Suppressor macrophage (primary cell): ENCODE measurements at places on chromosomes 5 and 9.

DNA sequence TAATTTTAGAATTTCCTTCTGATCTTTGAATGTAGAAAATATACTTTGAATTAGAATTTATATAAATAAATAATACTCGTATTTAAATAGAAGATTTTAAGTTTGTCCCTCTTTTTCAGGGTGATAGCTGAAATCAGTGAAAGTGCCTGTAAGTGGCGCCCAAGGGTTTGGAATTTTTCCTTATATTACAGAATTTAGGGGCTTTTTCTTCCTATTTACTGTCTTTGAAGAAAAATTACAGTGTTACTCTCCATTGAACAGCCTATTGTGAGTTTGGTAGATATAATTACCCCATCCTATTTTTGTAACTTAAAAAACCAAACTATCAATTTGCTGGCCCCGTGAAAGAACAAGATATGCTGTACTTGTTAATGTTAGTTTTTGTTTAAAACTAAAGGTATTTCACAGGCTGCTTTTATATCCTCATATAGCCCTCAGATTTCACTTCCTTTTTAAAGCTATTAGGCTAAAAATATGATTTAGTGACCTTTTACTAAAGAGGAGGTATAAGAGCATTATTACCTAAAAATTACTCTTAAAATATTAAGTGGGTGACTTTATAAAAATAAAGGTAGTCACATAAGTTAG lies 3.2 kb downstream of the MAP3K1 start:
- DNase-seq = peak; percentile 51

GRCh38 chr9:125061391-125061790 lies 81.9 kb downstream of the SCAI start:
- DNase-seq = no peak

DNA sequence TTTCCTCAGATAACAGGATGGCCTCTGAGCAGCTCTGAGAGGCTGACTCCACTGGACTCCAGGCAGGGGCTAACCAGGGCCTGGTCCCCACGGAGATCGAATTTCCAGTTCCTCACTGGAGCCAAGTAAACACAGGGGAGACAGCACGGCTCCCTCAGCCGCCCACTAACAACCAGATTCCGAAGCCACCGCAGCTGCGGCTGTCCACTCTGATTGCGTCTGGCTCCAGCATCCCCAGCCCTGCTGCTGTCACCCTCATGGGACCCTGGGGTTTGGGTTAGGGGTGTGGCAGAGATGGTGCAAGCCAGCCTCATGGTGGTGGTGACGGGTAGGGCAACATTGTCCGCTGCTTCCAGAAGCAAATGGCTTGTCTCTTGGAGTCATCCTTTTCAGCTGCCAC lies 172.6 kb downstream of the RGS3 start:
- DNase-seq = no peak

DNA sequence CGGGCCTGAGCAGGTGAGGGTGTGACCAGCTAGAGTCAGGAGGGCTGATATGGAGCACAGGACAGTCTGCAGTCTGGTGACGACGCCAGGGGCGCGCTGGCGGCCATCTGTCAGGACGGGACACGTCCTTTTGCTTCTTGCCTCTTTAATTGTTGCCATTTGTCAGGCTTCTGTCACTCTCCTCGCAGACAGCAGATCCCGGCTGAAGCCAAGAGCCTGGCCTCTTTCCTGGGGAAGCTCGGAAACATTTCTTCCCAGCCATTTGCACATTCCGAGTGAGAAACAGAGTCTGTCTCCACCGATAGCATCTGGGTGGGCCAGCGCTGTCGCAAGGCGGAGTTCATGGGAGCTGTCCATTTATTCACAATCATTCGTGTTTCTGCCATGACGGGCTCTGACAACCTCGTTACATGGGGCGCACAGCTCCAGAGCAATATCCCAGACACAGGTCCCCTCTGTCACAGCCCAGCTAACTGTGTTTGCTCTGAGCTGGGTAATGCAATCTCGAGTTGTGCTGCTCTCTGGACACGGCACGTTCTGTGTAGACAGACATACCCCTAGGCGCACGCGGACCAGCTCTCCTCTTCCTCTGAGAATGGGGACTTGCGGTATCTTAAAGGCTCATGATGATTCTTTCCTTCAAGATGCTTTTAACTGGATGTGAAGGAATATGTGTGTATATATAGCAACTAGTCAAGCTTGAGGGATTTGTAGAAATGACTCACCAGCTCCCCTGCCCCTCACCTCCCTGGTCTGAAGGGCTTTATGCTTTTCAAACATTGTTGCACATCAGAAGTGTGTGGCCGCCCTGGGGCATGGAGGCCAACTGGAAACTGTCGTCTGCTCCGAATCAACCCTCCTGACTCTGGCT lies 105.3 kb upstream of the FCN2 start:
- DNase-seq = no peak

- peak; percentile 28 for DNase-seq
These were observed 88.5 kb downstream of the FAM174A start for GRCh38 chr5:100623719-100624118.

DNA sequence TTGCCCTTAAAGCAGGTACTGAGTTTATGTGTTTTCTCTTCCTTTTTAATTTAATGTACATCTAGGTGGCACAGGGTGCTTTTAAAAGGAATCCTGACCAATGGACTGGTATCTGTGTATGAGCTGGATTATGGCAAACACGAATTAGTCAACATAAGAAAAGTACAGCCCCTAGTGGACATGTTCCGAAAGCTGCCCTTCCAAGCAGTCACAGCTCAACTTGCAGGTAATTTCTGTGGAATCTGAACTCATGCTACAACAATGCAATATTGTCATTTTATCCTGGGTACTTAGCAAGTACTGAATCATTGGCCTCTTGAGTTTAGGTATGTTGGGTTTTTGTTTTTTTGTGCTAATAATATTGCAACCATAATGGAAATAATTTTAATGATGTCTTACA lies 14.4 kb upstream of the TMOD1 start:
- no peak for DNase-seq

- no peak for DNase-seq
These were observed 81.2 kb downstream of the COL27A1 start for GRCh38 chr9:114236391-114237138.

DNA sequence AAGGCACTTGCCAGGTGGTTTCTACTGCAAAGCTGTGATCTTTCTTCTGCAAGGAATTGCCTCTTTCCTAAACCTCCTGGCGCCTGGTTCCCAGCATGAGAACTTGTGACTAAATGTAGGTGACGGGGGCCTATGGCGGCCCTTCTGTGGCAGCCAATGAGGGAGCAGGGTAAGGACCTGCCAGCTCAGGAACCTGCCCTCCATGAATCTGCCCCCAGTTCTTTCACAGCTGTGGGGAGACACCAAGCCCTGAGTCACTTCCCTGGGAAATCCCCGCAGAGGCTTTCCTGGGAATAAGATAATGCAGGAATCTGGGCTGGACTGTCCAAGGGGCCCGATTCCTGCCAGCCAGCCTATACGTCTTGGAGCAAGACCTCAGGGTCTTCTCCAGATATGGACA lies 56.7 kb upstream of the CTNNA1 start:
- no peak for DNase-seq

- DNase-seq = no peak
These were observed 283.9 kb upstream of the TUT7 start for GRCh38 chr9:86638109-86638508.

- DNase-seq = peak; percentile 24
These were observed 193.5 kb downstream of the RGS3 start for GRCh38 chr9:113656771-113657670.

DNA sequence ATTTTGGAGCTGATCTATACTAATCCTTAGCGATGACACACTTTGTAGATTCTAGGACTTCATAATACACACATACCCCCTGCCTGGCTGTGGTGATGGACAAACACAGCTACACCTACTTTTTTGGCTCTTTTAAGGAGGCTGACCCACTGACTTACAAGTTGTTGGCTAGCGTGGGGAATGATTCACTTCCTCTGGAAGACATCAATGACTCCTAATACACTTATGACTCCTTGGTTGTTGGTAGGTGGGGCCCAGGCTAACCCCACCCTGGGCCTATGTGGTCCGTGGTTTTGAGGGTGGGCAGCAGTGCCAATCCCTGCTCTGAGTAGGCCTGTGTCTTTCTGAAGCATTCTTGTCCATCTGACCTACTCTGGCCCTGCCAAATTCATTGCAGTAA lies 144.4 kb downstream of the SLC12A2 start:
- no peak for DNase-seq

DNA sequence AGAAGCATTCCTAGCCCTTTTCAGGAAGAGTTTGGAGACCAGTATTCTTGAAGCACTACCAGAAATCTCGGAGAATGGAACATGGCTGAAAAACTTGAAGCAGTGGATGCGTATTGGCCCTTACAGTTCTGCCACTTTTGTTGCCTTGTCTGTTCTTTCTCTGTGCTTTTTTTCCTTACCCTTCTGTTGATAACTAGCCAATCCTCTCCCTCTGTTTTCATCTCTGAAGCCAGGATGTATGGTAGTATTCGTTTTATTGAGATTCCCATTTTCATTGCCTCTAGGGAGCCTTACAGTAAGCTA lies 564 bp upstream of the CCNH start:
- no peak for DNase-seq

DNA sequence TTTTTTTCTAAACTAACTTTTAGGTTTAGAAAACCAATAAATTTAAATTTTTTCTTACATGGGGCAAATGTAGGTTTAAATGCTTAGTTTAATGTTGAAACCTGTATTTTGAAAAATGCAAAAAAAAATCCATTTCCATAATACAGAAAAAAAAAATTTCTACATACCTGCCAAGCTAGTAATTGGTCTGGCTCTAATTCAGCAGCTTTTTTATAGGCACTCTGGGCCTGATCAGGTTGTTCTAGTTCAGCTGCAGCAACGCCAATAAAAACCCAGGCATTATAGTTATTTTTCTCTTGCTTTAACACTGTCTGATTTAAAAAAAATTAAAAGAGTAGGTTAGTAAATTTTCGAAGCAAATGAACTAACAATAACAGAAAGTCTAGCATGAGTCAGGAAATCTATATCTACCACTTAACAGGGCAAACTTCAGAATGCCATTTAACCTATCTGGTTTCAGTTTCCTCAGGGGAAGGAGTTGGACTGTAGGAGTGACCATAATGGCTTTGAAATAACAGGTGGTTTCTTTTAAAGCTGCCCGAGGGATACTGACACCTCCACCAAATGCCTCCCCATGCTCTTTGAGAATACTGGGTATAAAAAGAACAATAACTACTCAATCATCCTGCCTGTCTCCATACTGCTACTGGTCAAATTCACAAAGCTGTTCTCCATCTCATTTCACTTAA lies 11.6 kb downstream of the SKIC3 start:
- no peak for DNase-seq

DNA sequence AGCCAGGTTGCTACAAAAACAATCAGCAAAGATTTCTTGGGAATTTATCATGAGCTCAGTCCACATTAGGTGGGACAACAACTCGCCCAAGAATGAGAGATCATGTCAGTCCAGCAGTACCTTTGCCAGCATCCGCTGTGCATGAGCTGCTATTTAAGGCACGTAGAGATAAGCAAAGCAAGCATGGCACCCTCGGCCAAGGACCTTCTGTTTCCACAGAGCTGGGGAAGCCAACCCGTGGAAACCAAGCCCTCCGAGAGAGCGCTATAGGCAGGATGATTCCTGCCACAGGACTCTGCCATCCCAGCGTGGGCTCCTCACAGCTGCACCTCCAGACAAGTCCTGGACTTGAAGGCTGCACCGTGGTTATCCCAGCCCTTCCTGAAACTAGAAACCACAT lies 189.5 kb upstream of the PPP1R26 start:
- no peak for DNase-seq

DNA sequence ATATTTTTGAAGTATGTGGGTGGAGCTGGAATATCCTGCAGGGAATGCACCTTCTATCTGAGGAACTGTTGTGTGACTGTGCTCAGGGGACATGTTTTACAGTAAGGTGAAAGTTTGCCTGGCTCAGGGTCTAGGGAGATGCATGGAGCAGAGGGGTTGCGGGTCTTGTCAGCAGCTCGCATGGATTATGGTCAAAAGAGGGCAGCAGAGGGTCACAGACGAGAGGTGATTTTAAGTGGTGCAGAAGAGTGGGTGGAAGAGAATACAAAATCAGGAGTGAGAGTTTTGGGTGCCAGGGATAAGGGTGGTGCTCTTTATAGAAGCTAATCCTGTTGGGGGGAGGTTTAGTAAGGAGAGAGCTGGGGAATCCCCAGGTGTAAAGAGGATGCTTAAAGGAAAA lies 53.5 kb upstream of the GRIN3A start:
- DNase-seq = no peak

DNA sequence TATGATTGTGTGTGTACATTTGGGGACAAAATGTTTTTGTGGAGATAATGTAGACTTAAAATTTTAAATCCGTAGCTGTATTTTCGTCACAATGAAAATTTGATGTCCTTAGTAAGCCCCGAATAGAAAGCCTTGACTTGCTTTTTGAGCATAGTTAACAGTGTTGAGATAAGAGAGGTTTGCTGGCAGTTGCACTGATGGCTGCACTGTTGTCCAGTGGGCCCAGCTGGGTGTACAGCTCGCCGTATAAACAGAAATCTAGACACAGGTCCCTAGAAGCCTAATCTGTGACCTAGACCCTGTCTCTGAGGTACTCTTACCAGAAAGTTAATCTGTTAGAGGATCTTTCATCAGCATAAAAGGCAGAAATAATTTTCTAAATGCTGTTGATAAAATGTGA lies 271.3 kb upstream of the DMRT1 start:
- DNase-seq = no peak

- no peak for DNase-seq
These were observed 1.7 kb upstream of the XPA start for GRCh38 chr9:97698865-97699264.

- DNase-seq = peak; percentile 81
These were observed 7.1 kb downstream of the LCP2 start for GRCh38 chr5:170290498-170290897.

GRCh38 chr5:129118826-129119225 lies 24.3 kb downstream of the ISOC1 start:
- DNase-seq = no peak

DNA sequence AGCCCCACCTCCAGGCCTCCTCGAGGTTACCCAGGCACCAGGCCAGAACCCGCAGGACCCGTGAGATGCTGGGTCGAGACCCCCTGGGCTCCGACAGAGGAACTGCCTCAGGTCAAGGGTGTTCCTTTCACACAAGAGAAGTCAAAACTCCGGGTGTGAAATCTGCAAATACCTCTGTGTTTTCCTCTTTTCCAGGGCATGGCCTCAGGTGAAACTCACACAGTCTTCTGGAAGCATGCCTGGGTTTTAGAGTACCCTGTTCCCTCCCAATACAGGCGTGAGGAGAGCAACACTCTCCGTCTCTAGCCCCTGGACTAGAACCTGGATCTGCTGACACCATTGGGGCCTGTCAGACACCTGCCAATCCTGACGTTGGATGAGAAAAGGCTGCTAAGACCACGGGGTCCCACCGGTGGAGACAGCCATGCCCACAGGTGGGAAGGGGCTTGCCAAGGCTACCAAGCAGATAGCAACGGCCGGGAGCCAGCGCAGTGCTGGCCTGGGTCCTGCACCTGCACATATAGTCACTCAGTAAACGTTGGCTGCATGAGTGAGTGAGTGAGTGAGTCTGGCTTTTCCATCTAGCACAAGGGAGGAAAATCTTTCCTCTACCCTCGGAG lies 182.0 kb upstream of the PPP1R26 start:
- no peak for DNase-seq

DNA sequence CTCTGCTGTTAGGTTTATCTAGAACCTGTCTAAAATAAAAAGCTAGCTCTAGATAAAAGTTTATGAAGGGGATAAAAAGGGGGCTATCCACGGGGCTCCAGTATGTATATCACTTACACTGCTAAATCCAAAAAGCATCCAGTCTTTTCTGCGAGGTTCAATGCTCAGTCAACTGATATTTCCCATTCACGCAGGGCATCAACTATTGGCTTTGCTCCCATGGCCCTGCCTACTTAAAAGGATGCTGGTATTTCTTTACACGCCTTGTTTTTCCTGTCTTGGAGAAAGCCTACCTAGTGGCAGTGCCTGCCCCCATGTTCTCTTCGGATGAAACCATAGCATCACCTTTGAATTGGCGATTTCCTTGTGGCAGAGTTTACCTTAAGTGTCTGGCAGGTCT lies 8.1 kb downstream of the SPRY4 start:
- DNase-seq = no peak
